Karpas-422 (cell line): ENCODE measurements at places on chromosomes 6 and 20. TPM values are rescaled to one million over a fixed set of nuclear protein-coding genes. Genes with fewer than 3 reads are reported as not detected.

DNA sequence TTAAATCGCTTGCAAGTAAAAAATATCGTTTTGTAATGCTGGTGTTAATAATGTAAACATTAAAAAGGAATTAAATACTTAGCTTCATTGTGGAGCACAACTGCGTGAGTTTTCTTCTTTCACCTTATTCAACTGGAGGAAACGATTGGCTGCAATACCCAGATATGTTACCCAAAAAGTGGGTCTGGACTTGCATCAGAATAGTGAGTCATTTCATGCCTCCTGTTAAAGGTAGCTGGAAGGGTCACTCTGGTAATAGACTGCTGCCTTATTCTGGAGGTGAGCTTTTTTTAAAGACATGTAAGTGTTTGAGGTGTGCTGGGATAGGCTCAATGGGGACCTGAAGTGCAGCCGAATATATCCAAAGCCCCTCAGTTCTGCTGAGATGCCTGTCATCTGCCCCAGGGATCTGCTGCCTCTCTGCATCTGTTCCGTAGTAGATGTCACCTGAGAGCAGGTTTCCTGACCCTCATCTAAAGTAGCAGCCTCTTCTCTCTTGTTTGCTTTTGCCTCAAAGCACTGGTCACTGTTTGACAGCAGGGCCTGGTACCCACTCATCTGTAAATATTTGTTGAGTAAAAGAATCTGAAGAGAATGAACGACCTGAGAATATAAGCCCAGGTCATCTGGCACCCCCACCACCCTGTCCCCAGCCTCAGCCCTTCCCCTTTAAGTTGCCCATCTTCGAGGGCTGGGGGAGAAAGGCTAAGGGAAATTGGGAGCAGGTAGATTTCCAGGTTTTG, 5.6 kb upstream of the UQCC2 start:
- DNase-seq, result no peak

SPATA2 gene
- total RNA-seq, result 3.1 and 3.5 TPM in 2 replicates

PRICKLE4 gene
- 0.41 and 2.8 TPM in 2 replicates for total RNA-seq

DNA sequence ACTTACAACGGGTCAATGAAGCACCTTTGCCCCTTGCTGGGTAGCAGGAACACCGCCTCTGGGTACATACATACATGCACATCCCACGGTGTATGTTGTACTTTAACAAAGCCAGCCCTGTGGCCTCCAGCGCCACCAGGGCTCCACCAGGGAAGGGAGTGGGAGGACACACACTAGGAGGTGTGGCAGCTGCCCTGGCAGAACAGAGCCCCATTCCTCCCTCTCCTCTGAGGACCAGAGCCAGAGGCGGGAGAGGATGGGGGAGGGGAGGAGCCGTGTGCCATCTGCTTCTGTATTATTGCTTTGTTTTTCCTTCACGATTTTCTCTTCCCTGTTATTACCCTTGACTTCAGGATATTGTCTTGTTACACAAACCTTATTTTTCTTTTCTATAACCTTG, 105.8 kb upstream of the TRAF3IP2 start:
- no peak for DNase-seq

TP53TG5 gene
- not detected in 2 replicates for total RNA-seq

DNA sequence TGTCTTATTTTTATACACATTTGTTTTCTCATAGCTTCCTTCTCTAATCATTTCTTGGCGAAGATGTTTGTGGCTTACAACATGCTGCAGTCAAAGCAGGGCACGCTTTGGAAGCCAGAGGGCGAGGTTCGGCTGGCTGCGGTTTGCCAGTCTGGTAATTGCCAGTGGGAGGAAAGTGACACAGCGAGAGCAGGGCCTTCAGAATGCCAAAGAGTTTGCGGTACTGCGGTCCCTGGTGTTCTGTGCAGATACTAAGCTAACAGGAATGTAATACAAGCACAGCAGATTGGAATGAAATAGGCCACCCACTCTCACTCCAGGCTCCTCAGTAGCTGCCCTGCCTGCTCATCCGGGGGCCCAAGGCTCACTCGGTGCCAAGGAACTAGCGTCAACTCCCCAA, 58.7 kb upstream of the TGM3 start:
- DNase-seq, result no peak

- no peak for DNase-seq
These were observed 11.1 kb downstream of the SIGLEC1 start for GRCh38 chr20:3701061-3701998.

DNA sequence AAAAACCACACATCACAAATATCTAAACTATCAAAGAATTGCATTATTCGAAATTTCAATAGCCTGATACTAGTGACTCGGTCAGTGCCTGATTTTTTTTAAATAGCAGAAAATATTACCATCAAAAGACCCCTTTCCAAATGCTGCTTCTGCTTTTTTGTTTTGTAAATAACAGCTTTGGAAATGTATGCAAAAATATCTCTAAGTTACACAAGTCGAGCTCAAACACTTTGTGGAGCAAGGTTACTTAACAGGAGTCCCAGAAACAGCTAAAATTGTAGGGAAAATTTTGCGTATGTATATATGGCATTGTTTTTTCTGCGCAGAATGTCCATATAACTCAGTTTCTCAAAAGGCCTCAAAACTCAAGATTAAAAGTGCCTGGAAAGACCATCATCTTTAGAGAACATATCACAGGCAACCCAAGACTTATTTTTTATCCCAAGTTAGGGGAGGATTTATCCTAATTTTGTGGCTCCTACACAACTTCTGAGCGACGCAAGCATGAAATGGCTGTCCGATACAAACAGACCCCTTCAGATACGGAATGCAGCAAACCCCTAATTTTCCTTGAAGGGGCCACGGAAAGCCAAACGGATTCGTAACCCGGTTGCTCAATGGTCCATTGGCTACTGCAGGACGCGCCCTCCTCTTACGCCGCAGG, 1.3 kb downstream of the CEP85L start:
- no peak for DNase-seq
